ENCODE measurements at places on chromosomes 4 and X.

- no peak for DNase-seq
Observed at GRCh38 chrX:115936008-115936407, 234.5 kb upstream of the AGTR2 start.

DNA sequence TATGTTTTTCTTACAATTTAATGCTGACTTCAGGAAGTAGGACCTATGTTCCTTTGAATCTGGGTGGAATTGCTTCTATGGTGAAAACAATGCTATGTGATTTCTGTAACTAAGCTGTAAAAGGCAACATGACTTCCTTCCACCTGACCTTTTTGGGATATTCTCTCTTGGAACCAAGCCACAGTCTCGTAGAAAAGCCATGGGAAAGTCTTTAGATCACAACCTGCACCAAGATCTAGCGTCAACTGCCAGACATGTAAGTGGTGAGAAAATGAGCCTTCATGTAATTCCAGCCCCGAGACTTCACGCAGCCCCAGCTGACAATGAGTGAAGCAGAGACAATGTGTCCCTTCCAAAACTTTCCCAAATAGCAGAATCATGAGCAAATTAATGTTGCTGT lies 297.0 kb upstream of the DCAF8L1 start:
- no peak for DNase-seq

- DNase-seq: no peak
Observed at GRCh38 chr4:121182296-121182695, 18.2 kb upstream of the TNIP3 start.

- DNase-seq: no peak
Observed at GRCh38 chr4:40288566-40288965, 46.6 kb upstream of the CHRNA9 start.

DNA sequence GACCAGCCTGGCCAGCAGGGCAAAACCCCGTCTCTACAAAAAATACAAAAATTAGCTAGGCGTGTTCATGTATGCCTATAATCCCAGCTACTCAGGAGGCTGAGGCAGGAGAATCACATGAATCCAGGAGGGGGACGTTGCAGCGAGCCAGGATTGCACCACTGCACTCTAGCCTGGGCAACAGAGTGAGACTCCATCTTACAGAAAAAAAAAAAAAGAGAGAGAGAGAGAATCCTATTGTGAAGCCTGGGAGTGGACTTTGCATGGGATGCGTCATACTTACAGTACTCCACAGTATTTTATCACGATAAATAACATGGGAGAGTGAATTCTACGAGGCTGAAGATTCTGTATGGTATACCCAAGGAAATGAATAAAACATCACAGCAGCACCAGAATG lies 139.6 kb downstream of the AASDH start:
- DNase-seq: no peak

DNA sequence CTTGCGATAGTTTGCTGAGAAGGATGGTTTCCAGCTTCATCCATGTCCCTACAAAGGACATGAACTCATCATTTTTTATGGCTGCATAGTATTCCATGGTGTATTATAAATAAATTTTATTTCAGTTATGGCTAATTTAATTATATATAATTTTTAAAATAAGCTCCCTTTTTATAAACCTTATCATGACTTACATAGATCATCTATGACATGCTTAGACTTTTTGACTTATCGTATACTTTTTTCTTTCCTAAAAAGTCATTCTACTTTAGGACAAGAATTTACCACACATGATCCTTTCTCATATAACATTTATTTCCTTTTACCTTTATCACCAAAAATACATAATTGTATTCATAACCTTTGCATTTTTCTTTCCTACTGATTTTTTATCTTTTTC lies 376.5 kb downstream of the CCSER1 start:
- no peak for DNase-seq

DNA sequence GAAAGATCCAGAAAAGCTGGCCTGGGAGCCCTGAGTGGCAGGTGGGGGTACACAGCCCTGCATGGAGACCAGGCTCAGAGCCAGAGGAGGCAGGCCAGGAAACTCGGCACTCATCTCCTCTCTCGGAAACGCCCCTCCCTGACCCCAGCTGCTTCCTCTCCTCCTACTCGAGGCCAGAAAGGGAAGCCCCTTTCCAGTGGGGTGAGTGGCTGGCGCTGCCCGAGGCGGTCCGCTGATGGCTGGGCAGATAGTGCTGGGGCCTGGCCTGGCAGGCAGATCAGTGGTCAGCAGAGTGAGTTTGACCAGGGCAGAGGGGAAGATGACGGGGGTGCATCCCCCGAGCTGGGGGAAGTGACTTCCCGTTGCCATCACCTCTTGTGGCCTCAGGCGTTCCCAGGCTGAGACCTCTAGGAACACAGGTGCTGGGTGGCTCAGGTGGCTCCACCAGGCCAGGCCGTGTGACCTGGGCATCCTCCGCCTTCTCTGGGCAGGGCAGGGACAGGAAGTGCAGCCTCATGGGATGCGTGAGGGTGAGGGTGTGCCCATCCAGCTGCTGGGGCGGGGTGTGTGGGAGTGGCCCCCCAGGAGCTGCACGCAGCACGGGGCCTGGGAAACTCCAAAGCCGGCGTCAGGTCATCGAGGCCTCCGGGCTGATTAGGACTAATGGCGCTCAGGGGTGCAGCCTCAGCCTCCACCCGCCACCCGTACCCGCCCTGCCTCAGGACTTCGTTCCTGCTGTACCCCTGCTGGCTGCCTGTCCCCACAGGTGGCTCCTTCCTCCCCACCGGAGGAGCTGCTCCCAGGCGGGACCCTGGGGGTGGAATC lies 5.7 kb downstream of the SH3BP2 start:
- no peak for DNase-seq

GRCh38 chrX:153445856-153446635 lies at the start of gene TREX2:
Gene TREX2, minus strand, starts transcription at chrX:153446056. Its CDS starts 626 bp downstream, at chrX:153445430.
- no peak for DNase-seq

DNA sequence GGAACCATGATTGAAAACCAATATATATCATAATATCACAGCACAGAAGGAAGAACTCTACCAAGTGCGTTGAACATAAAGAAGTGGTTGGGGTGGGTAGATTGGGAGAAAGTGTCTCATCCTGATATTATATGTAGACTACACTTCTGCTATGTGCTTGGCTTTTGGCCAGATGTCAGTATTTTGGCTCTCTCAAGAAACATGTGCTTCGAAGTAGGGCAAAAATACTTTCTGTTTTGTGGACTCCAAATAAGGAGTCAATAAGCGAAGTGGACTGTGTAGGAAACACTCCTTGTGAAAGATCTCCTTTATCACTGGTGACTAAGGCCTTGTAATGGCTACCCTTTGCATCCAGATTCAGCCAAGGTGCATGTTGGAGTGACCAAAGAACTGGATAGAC lies 7.8 kb upstream of the HPSE start:
- DNase-seq: no peak
